Lung microvascular endothelial cell (primary cell): ENCODE measurements at places on chromosomes 6 and 20.
A peak's percentile ranks its signal among the peaks of the same experiment; 100 is the strongest.

DNA sequence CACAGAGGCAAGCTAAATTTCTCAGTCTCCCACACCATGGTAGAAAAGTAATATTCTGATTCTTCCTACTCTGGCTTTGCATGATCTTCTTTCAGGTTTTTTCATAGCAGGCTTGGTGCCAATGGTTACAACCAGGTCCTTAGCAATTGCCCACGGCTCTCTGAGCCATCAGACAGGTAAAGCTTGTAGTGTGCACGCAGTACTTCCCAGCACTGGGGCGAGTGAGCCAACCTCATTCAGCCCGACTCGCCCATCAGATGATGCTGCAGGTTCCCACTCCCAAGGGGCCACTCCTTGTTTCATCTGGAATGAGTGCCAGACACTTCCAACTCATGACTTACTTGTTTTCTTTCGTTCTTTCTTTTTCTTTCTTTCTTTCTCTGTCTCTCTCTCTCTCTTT lies 78.3 kb downstream of the PERP start:
- no peak for DNase-seq

- no peak for DNase-seq
These were observed 66.8 kb upstream of the MOCS1 start for GRCh38 chr6:40000964-40001515.

DNA sequence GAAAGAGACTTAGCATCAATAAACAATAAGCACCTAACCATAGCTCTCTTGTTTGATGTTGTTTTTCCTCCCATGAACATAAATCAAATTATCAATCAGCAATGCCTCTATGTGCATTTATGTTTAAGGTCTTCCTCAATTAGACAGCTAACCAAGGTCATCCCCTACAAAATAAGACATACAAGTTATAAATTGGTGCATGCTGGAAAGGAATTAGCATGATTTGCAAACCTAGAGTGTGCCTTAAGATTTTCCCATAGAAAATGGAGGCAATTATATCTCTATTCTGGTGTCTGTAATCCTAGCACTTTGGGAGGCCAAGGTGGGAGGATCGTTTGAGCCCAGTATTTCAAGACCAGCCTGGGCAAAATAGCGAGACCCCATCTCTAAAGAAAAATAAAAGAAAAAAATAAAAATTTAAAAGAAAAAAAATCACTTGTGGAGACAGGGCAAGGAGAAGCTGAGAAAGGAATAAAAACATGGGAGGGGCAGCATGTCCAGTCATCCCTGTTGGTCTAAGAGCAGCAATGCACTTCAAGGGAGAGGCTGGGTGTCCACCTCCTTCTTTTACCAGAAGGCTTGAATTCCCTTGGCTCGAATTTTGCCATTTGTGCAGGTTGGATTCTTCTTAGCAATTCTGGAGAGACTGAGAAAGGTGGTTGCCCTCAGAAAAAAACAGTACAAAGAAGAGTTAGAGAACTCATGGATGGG lies 9.3 kb upstream of the SLPI start:
- no peak for DNase-seq

DNA sequence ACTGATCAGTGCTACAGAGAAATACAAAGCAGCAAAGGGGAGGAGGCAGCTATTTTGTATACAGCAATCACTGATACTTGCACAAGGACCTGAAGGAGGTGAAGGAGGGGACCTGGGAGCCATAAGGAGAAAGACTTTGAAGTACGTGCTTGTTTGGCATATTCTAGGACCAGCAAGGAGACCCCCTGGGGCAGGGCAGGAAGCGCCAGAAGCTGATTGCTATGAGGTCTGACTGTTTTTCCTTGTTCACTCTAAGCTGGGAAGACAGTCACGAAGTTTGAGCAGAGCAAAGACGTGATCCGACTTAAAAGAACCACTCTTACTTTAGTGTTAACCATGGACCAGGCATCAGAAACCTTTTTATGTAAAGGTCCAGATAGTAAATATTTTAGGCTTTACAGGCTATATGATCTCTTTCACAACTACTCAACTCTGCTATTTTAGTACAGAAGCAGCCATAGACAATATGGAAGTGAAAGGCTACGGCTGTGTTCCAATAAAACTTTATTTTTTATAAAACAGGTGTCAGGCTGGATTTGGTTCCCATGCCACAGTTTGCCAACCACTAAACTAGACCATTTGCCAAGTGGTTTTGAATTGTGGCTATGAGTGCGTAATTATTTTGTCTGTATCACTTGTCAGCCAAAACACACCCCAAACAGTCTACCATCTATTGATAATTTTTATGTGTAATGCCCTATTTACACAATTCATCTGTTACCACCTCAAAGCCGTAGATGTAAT lies 217.9 kb downstream of the PRL start:
- no peak for DNase-seq

GRCh38 chr6:108186226-108186625 lies 20.4 kb downstream of the NR2E1 start:
- no peak for DNase-seq

DNA sequence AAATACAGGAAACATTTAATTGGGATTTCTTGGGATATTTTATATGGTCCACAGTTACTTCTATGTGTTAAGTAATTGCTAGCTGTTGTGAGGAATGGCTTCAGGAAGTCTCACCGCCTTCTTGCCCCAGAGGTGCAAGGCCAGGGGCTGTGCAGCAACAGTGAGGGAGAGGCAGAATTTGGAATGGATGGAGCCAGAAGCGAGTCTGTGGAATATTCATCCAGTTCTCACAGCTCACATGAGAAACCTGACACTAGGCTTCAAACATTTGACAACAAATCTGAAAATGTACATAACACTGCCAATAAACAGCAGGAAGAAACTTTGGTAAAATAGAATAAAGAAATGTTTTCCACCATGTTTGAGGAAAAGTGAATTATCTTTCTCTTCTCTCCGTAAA lies 66.5 kb downstream of the GPR6 start:
- no peak for DNase-seq

GRCh38 chr6:118580585-118581419 lies 32.7 kb downstream of the PLN start:
- DNase-seq = peak; percentile 82

DNA sequence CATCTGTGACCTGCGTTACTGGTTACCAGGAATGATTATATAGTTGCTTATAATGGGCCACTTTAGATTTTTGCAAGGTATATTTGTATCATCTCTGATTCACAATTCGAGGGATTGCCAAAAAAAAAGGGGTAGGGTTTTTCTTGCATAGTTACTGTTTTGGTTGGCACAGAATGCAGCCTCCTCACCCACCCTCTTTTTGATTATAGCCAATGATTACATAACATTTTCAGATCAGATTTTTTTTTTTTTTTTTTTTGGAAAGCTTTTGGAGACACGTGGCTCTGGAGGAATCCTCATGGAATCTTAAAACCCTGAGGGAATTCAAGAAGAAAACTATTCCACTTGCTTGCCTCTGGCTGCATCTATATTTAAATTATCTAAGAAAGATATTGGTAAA lies 53.7 kb downstream of the UST start:
- no peak for DNase-seq

- no peak for DNase-seq
These were observed 19.9 kb downstream of the SLC13A3 start for GRCh38 chr20:46631212-46631869.

DNA sequence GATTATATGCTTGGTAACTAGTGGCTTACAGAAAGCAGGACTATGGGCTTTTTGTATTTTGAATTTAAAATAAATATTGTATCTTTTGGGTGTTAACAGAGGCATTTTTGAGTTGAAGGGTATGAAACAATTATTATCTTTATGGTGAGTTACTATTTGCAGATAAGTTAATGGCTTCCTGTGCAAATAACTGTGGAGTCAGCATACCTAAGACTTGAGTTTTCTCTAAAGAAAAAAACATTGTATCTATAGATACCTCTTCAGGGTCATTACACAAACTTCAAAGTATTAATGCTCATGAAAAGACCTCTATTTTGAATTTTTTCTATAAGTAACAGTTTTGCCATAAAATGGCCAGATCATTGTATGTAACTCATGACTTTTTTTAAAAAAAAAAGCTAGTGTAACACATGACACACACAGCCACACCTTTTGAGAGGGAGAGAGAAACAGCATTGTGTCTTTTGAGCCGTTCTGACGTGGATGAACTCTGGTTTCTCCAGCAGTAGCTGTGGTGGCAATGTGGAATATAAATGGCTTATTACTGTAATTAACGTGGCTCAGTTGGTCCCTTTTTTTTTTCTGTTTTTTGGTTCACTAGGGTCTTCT lies 36.3 kb downstream of the PLEKHG1 start:
- DNase-seq = no peak

- no peak for DNase-seq
These were observed 12.6 kb upstream of the BTN1A1 start for GRCh38 chr6:26487466-26487865.

DNA sequence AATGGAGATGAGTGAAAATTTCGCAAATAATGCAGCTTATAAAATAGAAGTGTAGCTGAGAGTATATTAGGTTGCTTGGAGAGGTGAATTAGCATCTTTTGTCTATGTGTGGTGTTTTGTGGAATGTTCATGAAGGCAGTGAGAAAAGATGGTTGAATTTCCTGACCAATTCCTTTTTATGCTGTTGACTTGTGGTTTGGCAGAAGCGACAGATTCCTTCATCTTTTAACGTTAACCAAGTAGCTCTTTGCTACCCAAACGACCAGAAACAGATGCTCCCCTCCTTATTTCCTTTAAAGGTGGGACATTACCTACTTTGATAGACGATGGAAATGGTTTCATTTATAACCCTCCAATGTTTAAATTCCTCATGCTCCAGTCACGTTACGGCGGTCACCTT lies 390.5 kb downstream of the QKI start:
- no peak for DNase-seq

GRCh38 chr20:38050686-38051085 lies 17.1 kb downstream of the RPRD1B start:
- no peak for DNase-seq

DNA sequence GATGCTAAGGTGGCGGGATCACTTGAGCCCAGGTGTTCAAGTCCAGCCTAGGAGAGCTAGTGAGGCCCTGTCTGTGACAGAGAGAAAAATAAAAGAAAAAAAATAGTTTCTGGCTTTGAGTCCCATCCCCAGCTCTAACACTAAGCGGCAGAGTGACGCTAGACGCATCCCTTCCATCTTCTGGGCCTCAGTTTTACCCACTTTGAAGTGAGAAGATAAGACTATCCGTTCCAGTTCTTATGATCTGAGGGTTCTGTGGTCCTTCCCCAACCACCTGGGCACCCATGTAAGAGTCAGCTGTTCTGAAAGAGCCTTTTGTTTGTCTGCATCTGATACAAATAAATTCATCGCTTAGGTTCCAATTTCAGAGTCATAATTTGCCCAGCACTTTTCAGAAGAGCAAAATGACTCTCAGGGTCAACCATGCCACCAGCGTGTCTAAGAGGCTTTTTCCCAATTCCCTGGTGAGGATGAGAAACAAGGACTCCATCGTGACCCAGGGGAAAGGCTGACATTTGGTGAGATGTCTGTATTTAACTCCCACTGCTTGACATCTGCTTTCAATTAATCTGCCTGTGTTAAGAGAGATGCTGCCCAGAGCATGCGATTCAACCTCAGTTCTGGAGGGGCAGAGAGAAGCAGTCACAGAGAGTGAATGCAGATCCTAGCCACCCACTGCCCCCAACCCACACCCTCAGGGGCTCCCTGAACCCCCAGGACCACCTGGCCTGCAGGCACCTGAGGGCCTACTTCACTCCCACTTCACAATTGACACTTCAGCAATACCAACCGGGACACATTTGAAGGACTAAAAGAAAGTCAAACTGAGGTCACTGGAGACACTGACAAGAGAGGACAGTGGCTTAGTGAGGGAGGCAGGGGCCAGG lies 131.6 kb upstream of the TOP1 start:
- no peak for DNase-seq

GRCh38 chr20:58006346-58007316 lies 221.8 kb downstream of the ANKRD60 start:
- DNase-seq = no peak

DNA sequence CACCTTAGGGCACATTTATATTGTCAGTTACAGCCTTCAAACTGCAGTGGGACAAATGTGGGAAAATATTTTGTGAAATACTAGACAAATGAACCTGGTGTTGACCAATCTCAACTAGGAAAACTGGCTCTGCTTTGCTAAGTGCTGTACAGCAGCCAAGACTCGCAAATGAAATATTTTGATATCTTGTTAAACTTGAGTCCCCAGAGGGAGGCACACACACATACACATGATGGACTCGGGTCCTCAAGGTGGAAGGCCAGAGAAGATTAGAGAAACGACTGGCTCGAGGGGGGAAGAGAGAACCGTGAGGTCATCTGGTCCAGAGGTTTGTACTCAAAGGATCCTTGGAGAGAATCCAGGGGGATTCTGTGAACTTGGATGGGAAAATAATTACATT lies 67.3 kb upstream of the JAG1 start:
- DNase-seq = no peak

GRCh38 chr6:125884634-125885371 lies 71.8 kb upstream of the HINT3 start:
- DNase-seq = no peak

GRCh38 chr6:87925373-87926060 lies 122.1 kb upstream of the SPACA1 start:
- DNase-seq = peak; percentile 51

DNA sequence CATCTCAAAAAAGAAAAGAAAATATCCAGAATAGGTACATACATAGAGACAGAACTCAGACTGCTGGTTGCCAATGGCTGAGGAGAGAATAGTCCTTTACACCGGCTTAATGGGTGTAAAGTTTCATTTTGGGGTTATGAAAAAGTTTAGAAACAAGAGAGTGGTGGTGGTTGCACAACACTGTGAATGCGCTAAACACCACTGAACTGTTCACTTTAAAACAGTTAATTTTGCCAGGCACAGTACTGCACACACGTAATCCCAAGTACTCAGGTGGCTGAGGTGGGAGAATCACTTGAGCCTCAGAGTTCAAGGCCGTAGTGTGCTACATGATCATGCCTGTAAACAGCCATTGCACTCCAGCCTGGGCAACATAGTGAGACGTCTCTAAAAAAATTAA lies 7.6 kb downstream of the ILRUN start:
- no peak for DNase-seq

GRCh38 chr20:43919686-43920403 lies 5.2 kb downstream of the TOX2 start:
- DNase-seq = no peak

DNA sequence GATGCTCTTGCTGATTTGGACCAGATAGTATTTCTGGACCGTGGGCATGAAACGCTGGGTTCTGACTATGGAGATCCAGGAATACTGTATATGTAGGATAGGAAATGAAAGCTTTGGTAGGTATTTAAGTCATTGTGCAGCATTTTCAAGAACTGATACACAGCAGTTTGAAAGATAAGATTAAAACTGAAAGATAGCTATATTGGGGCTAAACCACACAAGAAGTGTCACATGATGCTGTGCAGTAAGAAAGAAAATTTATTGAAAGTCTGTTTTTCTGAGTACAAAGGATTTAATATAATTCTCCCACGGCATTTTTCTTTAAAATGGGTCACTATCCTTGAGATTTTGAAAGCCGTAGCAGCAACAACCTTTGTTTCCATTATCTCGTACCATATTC lies 305 bp downstream of the IL17A start:
- DNase-seq = no peak

DNA sequence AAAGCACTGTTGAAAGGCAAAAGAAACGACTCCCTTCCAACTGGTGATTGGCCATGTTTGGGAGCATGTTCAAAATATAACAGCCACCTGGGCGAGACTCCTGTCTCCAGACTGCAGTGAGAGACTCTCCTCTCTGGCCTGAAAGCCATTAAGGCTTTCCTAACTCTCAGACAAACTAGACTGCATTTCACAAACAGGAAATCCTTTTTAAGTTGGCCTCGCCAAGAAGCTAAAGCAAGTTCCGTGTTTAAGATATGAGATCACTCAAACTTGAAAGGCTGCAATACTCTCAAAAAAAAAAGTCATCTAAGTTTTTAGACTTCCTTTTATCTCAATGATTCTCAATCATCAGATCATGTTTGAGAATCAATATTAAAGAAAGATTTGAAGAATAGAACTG lies 117.0 kb downstream of the TFAP2A start:
- DNase-seq = no peak
